Activated T-helper 1 cell treated with anti-CD3 and anti-CD28 coated beads, Interleukin-2, amount 50 U/mL, for 16 hours (primary cell): ENCODE measurements at places on chromosomes 7 and 10.

- DNase-seq: no peak
Measured at GRCh38 chr10:29955329-29955935, 104.0 kb downstream of the JCAD start.

DNA sequence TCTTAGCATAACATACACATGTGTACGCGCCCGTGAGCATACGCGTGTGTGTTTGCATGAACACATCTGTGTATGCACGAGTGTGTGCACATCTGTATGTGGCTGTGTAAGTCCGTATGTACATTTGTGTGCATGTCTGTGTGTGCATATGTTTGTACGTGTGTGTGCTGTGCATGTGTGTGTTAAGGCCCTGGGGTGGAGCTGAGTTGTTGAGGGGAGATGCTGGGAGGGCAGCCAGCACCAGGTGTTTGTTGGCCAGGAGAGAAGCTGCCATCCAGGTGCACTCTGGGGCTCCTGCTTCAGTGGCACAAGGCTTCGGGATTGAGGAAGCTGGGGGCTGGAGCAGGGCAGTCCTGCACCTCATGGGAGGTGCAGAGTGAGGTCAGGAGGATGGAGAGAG lies 85.0 kb downstream of the BMS1 start:
- DNase-seq: no peak

DNA sequence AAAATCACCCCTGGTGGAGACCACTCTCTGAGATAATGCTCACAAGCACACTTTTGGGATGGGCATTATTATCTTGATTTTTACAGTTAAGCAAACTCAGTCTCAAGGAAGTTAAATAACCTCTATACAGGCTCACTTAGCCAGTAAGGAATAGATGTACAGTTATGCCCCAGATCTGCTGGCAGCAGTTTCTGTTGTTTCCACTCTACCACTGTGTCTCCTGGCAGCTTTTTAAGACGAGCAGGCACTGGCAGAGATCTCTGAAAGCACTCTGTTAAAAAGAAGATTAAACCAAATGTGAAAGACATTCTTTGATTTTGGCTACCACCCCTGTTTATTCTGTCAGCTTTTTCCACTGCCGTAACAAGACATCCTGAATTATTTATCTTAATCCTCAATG lies 73.2 kb downstream of the SRI start:
- DNase-seq: no peak

DNA sequence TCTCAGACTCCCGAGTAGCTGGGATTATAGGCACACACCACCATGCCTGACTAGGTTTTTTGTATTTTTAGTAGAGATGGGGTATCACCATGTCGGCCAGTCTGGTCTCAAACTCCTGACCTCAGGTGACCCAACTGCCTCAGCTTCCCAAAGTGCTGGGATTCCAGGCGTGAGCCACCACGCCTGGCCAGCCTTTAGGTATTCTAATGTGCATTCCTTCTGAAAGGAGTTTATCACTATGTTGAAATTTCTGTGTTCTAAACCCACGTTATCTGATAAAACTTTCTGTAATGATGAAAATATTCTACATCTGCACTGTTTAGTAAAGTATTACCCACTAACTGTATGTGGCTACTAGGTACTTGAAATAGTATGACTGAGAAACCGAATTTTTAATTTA lies 110.6 kb upstream of the IMMP2L start:
- no peak for DNase-seq

GRCh38 chr7:75971961-75972763 lies 22.2 kb downstream of the TMEM120A start:
- DNase-seq: no peak

GRCh38 chr10:112821663-112822062 lies 128.4 kb upstream of the TCF7L2 start:
- DNase-seq: no peak

DNA sequence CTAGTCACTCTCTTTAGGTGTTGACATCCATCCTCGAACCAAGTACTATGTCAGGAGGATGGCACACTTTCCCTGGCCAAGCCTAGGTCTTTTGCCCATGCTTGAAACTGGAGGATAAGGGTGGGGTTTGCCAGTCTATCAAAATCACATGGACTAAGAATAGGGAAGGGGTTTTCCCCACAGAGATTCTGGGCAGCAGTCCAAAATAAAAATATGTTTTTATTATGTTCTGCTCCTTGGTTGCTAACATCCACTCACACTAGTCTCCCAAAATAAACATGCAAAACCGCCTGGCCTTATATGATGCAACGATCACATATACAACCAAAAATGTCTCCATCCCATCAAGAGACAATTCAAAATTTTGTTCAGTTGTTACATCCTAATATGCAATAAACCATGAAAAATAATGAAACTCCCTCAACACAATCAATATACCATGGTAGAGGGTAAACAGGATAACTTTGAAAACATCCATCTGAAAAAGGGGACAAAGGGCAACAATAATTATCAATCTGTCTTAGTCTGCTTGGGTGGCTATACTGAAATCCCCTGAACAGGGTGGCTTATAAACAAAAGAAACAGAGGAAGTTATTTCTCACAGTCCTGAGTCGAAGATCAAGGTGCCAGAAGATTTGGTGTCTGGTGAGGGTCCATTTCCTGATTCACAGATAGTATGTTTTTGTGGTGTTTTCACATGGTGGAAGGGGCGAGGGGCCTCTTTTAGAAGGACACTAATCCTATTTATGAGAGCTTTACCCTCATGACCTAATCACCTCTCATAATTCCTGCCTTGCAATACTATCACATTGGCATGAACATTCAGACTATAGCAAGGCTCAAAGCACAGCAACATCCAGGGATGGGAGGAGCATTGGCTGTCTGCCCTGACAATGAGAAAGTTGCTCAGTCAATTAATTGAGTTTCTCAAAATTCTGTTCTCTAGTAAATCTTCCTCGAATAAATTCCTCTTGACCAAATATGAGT lies 159.3 kb downstream of the ETV1 start:
- DNase-seq: no peak

GRCh38 chr7:45574669-45575500 lies 717 bp downstream of the ADCY1 start:
- DNase-seq: no peak

- no peak for DNase-seq
Measured at GRCh38 chr10:32961343-32961894, 3.4 kb upstream of the ITGB1 start.

- peak; percentile 50 for DNase-seq
Measured at GRCh38 chr10:3948843-3949242, 163.8 kb upstream of the KLF6 start.

- no peak for DNase-seq
Measured at GRCh38 chr7:142598297-142598696, 151.0 kb upstream of the PRSS1 start.

DNA sequence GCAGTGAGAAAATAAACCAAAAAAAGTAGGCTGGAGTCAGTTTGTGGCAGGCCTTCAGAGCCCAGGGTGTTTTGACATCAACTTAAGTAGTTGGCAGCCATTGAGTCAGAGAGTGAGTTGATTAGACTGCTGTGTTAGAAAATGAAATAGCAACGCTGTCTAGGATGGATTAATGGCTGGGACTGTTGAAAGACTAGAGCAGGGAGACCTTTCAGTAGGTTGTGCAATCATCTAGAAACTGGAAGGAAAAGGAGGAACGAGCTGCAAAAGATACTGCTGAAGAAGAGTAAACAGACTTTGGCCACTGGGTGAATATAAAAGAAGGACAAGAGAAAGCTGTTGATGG lies 28.6 kb upstream of the TRIL start:
- no peak for DNase-seq

GRCh38 chr10:133528845-133529575 lies 1.8 kb downstream of the CYP2E1 start:
- DNase-seq: no peak

DNA sequence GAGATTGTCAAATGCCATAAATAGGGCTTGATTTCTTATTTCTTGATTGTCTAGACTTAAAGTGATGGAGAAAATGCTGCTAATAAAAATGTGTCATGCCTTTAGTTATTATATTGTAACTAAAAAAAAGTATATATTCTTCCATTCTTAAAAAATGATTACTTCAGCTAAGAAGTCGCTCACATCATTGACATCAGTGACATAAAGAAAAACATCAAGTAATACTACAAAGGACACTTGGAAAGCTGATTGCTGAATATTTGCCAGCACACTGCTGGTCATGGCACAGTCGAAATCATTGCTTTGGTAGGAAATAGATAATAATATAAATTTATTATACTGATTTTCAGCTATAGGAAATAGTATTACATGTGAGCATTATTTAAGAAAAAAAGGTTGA lies 62.6 kb downstream of the LOXL4 start:
- DNase-seq: no peak

DNA sequence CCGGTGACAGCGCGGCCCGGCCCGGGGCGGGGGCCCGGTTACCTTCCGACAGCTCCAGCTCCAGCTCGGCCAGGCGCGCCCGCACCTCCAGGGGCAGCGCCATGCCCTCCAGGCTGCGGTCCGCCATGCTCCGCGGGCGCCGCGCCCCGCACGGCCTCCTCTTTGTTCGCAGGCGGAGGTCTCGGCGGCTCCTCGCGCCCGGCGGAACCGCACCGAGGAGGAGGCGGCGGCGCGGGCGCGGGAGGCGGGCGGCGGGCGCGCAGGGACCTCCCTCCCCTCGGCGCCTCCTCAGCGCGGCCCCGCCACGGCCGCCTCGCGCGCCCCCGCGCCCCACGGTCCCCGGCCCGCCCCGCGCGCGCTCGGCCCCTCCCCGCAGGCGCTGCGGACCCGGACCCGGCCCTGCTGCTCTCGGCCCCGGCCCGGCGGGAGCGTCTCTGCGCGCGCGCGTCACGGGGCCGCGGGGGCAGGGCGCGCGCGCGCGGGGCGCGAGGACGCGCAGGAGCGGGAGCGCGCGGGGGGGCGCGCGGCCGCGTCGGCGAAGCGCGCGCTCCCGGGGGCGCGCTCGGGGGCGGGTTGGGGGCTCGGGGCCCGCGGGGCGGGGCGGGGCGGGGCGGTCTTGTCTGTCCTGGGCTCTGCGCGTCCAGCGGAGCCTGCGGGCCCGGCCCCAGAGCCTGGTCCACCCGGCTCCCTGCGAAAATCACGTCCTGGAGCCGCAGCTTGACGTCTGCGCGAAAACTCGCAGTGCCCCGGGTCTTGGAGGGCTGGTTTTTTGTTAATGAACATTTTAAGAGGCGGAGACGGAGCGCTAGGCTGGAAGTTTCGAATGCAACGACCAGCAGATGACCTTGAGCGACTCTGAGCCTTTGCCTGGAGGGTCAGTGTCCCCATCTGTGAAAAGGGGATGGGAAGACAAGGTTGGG lies at the start of gene DIP2C:
DIP2C (minus strand) TSS at position 217 of the 920 bp plus-strand sequence; CDS start at position 127, 90 bp downstream.
- DNase-seq: no peak

DNA sequence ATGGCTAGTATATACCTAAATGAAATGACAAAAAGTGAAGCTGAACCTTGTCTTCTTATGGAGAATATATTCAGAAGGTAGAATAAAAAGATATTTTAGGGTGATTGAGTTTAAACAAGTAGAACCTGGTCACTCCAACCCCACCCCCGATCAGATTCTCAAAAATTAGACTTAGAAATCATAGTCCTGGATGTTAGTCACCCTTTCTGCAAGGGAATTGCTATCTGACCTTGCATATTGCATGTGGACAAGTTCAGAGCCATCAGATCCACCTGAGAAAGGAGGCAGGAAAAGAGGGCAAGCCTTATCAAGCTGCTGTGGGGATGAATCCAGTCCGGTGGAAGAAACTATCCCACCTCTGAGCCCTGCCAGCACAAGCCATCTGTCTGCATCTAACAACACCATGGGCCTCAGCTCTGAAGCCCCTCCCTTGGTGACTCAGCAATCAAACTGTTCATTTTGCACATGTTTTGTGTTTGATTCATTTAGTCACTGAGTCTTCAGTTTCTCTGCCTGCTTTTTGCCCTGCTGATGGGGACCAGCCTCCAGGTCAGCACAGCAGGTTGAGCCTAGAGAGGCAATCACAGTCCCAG lies 727.3 kb downstream of the AUTS2 start:
- DNase-seq: no peak

DNA sequence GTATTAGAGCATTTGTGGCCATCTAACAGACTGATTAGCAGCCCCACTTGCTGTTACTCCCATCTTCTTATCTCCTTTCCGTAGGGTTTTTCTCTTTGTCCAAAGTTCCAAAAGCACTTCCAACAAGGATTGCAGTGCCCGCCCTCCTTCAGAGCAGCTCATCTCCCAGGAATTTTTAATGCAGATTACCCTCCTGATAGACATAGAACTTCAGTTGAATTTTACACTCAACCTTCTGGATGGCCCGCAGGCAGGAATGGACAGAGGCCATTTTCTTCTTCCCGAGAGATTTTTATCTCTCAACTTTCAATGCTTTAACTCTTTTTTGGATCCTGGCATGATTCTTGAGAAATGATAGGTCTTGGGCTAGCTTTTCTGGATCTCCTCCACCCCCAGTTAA lies 23.3 kb downstream of the PRKG1 start:
- DNase-seq: no peak

DNA sequence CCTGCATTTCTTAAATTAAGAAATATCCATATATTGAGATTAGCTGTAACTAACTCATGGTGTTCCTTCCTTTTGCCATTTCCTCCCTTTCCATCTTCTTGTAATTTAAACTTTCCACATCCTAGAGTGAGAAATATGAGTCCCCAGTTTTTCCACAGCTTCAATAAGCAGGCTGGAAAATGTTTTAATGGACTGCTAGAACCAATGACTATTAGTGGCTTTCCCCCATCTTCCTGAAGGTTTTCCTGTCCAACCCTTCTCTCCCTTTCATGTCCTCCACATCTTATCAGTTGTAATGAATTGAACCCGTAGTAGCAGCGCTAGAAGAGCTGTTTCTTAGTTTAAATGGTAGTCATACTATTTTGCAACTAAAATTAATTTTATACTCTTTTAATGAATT lies 145.7 kb downstream of the AHR start:
- DNase-seq: no peak

DNA sequence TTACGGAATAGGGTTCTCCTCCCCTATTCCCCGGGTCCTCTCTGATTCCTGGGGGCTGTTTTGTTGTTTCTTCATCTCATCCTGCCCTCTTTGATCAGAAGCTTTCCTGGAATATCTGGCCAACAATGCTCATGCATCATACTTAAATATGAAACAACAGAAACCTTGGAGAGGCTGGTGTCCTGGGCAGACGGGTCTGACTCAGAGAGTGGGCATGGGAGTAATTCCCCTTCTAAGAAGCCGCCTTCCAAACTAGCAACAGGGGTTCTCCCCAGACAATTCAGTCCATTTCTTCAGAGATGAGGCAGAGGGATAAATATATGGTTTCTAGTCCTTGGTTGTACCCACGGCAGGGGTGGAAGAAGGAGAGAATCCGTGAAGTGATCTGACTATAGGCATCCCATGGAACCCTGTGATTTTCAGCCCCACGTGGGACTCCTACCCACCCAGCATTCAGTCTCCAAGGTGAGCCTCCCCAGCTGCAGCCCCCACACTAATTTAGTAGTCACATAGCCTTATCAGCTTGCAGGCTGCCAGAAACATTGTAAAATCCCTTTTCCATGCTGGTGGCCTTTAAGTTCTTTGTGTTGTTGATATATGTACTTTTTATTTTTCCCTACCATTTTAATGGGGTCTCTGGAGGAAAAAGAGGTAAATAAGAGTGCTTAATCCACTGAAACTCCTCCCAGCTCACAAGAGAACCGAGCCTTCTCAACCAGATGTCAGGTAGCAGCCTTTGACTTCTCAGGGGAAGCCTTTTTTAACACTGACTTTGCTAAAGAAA lies 119.2 kb downstream of the SFMBT2 start:
- DNase-seq: no peak
